ENCODE measurements at places on chromosomes 5 and 9.
A peak's percentile ranks its signal among the peaks of the same experiment; 100 is the strongest.

- DNase-seq = no peak
Observed at GRCh38 chr9:136326761-136327303, 507 bp upstream of the GPSM1 start.

DNA sequence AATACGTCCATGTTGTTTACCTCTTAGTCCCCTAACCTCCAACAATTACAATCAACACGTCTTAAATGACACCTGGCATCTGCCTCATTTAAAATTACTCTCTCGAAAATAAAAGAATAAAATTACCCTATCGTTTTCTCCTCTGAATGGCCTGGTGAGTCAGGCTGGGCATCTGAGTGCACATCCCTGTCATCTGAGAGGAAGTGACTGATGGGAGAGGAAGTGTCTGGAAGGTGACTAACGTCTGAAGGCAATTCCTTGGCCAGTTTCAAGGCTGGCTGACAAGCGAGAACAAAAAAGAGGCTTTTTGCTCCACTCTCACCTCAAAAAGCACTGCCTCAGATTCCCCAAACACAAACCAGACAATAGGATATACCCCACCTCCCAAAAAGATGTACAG, 57.7 kb downstream of the MAPKAP1 start:
- DNase-seq = peak; percentile 89

- DNase-seq = no peak
Observed at GRCh38 chr9:8027351-8027750, 227.8 kb upstream of the DMAC1 start.

DNA sequence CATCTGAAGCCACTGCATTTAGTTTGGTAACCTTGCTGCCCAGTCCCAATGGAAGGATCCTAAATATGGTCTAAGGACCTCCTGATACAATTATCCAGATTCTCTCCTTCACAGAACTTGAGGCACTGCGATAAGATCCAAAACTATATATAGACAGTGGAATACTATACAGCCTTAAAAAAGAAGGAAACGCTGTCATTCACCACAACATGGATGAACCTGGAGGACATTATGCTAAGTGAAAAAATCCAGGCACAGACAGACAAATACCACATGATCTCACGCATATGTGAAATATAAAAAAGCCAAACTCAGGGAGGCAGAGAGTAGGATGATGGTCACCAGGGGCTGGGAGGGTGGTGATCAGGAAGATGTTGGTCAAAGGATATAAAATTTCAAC, 2.8 kb upstream of the IL4 start:
- DNase-seq = no peak

DNA sequence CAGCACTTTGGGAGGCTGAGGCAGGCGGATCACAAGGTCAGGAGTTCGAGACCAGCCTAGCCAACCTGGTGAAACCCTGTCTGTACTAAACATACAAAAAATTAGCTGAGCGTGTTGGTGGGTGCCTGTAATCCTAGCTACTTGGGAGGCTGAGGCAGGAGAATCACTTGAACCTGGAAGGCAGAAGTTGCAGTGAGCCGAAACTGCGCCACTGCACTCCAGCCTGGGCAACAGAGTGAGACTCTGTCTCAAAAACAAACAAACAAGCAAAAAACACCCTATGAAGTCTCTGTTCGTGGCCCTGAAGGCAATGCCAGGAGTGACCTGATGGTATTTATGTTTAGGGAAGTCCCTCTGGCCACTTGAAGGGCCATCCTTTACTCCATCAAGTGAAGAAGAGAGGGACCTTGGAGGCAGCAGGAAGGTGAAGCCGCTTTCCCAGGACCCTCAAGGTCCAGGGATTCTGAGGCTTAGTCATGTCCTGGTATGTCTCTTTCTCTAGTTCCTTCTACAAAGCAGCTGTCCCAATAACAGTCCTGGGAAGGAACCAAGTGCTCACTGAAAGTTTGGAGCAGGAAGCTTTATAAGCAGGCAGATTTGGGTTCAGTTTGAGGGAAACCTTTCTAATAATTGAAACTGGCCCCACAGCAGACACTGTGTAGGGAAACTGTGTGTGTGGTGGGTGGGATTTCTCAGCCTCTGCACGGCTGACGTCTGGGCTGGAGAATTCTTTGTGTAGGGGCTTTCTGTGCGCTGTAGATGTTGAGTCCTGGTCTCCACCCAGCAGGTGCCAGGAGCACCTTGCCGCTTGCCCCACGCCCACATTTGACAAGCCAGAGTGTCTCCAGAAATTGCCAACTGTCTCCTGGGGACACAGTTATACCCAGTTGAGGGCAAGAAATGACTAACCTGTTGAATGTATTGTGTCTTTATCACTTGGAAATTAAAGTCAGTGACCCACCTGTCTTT, 12.5 kb downstream of the PHF2 start:
- DNase-seq = peak; percentile 52

DNA sequence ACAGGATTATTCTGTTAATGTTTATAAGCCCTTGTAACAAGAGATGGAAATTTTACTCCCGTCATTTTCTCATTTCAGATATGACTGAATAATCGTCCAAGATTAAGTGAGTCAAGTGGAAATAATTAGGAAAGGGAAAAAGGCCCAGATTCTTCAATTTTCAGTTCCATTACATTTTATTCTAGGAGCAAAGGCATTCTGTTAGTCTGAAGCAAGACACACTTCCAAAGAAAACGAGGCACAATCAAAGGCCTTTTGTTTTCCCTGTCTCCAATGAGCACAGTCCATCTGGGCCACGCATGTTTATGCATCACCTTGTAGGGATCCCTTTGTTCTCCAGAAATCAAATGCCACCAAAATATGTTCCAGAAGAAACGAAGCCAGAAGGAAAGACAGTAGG, 382.9 kb upstream of the RFX3 start:
- no peak for DNase-seq

- peak; percentile 73 for DNase-seq
Observed at GRCh38 chr9:69344459-69344858, 19.4 kb downstream of the ENTREP1 start.

GRCh38 chr9:121662891-121663580, 11.6 kb downstream of the DAB2IP start:
- no peak for DNase-seq

- DNase-seq = peak; percentile 87
Observed at GRCh38 chr9:79581794-79582193, 10.0 kb downstream of the TLE4 start.

- DNase-seq = no peak
Observed at GRCh38 chr5:96969366-96969765, 33.5 kb downstream of the LNPEP start.

DNA sequence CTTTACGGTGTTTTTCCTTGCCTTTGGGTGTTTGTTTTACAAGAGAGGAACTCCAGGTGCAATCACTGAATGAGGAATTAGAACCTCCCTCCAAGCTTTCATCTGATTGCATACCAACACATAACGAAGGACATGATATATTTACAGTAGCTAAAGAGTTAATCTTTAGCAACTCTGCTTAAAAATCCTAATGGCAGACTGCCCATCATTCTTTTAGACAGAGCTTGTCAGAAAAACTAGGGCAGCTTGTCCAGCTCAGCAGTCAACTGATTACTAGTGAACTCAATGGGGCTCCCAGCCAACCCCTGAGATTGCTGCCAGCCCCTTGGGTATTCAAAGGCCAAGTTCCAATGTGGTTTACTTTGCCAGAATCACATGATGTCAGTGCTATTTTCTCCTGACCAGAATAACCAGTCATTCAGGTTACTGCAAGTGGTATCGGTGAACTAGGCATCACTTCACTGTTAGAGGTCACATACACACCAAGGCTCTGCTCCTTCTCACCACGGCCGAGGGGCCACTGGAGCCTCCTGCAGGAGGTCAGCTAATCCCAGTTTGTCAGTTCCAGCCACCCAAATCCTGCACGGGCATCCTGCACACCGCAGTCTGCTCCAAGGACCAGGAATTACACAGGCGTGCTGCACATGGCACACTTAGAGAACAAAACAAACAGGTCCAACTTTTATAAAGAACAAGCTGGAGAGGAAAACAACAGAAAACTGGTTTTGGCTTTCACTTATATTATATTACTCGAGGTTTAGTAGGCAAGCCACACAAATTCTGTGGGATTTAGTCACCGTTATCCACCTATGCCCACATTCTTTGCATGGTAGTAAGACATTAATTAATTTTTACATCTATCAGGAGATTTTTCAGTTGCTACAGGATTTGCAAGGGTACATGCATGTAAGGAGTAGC, 62.5 kb downstream of the NFIB start:
- peak; percentile 93 for DNase-seq

- no peak for DNase-seq
Observed at GRCh38 chr5:119383008-119383407, 27.2 kb downstream of the TNFAIP8 start.

DNA sequence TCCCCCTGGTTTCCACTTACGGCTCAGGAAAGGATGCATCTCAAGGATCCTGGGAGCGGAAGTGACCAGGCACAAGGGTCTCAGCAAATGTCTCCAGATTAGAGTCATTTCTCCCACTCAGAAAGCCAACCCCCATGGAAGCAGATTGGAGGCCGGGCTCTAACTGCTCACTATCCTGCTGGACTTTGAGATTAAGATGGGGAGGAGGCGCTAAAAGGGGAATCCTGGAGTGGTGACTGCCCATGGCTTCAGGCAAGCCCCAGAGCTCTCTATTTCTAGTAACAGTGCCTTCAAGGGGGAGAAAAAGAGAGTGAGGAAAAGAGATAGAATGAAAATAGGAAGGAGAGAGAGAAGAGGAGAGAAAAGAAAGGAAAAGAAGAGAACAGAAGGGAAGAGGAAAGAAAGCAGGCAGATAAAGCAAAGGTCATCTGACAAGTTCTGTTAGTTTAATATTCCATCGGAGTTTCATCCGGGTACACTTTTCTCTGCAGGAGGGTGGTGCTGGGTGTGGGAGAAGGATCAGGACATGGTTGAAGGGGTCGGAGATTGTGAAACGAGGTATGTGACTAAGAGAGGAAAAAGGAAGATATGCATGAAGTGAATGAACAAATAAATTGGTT, at the start of gene AGXT2:
AGXT2 (minus strand) TSS at position 165 of the 620 bp plus-strand sequence; CDS start at position 108, 57 bp downstream.
- no peak for DNase-seq

All from islet precursor cell (in vitro differentiated cells).